Esophagus mucosa (tissue), 1 donor: ENCODE measurements at places on chromosomes 13 and 19.

- no peak for ATAC-seq
These were observed 670.8 kb downstream of the PCDH17 start for GRCh38 chr13:58302349-58302748.

GRCh38 chr19:10421240-10422045 lies 1.1 kb downstream of the PDE4A start:
- ATAC-seq: no peak

DNA sequence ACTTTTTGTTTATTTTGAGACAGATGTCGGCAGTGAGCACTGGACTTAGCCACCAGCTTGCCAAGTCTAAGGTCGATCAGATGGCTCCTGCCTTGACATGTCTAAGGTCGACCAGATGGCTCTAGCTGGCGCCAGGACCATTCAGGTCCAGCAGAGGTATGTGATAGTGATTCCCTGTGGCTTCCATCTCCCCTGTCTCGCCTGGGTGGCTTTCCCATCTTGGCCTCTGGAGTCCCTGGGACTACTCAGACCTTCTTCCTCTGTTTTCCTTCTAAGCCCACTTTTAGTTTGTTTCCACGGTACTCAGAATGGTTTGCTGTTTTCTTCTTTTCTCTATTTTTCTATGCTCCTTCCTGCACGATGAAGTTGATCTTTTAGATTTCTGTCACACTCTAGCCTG lies 1435.7 kb downstream of the UQCRFS1 start:
- no peak for ATAC-seq

- no peak for ATAC-seq
These were observed 648.2 kb upstream of the PCDH9 start for GRCh38 chr13:67878376-67878775.

DNA sequence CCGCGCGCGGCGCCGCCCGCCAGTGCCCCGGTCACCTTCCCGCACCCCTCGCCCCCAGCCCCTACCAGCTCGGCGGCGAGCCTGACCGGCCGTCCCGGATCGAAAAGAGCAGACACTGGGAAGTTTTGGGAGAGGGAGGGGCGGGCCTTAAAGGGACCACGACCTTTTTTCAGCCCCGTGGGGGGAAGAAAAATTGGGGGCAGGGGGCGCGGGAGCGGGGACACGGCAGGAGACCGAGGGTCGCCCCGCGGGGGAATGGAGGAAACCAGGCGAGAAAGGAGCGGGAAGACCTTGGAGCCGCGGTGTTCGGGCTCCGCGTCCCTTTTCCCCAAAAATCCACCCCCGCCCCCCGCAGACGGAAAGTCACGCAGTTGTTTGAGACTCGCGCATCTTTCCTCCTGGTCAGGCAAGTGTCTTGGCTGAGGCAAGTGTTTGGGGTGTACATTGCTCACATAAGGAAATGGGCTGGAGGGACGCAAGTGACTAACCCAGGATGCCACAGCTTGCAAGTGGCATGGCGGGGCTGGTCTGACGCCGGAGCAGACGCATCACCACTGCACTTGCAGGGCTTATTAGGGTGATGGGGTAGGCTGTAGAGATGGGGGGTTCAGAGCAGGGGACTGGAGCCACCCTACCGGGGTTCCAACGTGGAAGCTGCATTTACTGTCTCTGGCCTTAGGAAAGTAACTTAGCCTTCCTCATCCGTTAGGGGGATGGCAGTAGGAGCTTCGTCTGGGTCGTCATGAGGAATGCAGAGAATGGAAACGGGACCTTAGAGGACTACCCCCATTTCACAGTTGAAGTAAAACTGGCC lies 2.7 kb upstream of the HNRNPL start:
- ATAC-seq: peak; percentile 3
